ENCODE measurements at places on chromosomes 7 and 10.
A peak's percentile ranks its signal among the peaks of the same experiment; 100 is the strongest.

DNA sequence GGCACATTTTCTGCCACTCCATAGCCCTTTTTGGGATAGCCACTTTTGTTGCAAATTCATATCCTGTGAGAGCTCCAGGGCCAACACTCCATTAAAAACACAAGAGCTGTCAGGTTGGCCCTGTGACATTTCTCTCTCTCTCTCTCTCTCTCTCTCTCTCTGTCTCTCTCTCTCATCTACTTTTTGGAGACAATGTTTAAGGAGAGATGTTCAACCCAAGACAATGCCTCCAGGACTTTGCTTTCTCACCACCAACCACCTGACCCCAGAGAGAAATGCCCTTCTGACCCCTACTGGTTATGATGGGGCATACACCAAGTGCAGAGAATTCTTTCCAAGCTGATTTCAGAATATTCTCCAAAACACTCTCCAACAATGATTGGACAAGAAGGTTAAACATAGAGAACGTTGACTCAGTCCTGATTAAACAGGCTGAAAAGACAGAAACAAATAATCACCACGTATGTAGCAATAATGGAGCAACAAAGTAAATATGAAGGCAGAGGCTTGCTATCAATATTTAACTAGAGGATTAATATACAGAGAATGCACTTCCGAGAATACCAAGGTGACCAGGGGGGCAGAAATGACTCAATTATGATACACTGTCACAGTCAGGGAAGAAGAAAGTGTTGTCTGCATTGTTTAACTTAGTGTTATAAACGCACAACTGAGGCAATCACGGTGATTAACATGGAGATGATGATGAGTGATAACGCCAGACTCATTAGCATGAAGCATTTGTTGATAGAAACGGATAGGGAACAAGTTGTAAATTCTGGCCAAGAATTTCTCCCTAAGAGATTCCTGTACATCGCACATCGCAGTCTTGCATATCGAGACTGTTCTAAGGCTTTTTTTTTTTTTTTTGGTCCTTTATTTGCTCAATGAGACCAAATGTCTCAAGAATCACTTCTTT is 178.5 kb downstream of the NRP1 start:
- no peak for DNase-seq
- no peaks in the 10 kb centered on the region for H3K27me3 ChIP-seq
- H3K27ac ChIP-seq = no peak overlapping the region
- H3K4me3 ChIP-seq = no peak overlapping the region

- no peaks in the 10 kb centered on the region for H3K4me1 ChIP-seq
- H3K27ac ChIP-seq = no peak overlapping the region
- DNase-seq = no peak
- peaks cover 11% of the 10 kb centered on the region for H3K27me3 ChIP-seq
- no peaks in the 10 kb centered on the region for H3K36me3 ChIP-seq
Measured at GRCh38 chr7:102721-103120, 89.7 kb upstream of the FAM20C start.

GRCh38 chr10:103652599-103653281 is 159.2 kb downstream of the NEURL1 start:
- H3K27ac ChIP-seq = no peak overlapping the region
- DNase-seq = no peak
- no peaks in the 10 kb centered on the region for H3K27me3 ChIP-seq
- peaks cover 17% of the 10 kb centered on the region for H3K36me3 ChIP-seq
- peaks cover 11% of the 10 kb centered on the region for H3K4me1 ChIP-seq

GRCh38 chr7:23333671-23334246 is 34.6 kb downstream of the MALSU1 start:
- H3K27ac ChIP-seq = peak overlapping the region; percentile 77
- H3K27me3 ChIP-seq = no peaks in the 10 kb centered on the region
- peaks cover 39% of the 10 kb centered on the region for H3K4me1 ChIP-seq
- DNase-seq = no peak
- peaks cover 38% of the 10 kb centered on the region for H3K36me3 ChIP-seq

GRCh38 chr7:100398239-100398638 is 25.0 kb downstream of the PILRA start:
- no peaks in the 10 kb centered on the region for H3K36me3 ChIP-seq
- peaks cover 16% of the 10 kb centered on the region for H3K27me3 ChIP-seq
- peaks cover 2% of the 10 kb centered on the region for H3K4me1 ChIP-seq
- H3K4me3 ChIP-seq = no peak overlapping the region
- H3K27ac ChIP-seq = no peak overlapping the region

- DNase-seq = no peak
- H3K4me3 ChIP-seq = no peak overlapping the region
- no peak overlapping the region for H3K27ac ChIP-seq
- no peaks in the 10 kb centered on the region for H3K27me3 ChIP-seq
- no peaks in the 10 kb centered on the region for H3K4me1 ChIP-seq
Measured at GRCh38 chr10:95880704-95881103, 27.1 kb upstream of the CC2D2B start.

GRCh38 chr7:4700577-4701235 is 18.6 kb downstream of the FOXK1 start:
- no peaks in the 10 kb centered on the region for H3K36me3 ChIP-seq
- DNase-seq = no peak
- no peaks in the 10 kb centered on the region for H3K27me3 ChIP-seq
- H3K4me1 ChIP-seq = peaks cover 20% of the 10 kb centered on the region
- no peak overlapping the region for H3K4me3 ChIP-seq
- H3K27ac ChIP-seq = peak overlapping the region; percentile 45

- no peaks in the 10 kb centered on the region for H3K4me1 ChIP-seq
- no peak overlapping the region for H3K27ac ChIP-seq
- no peak overlapping the region for H3K4me3 ChIP-seq
Measured at GRCh38 chr10:71696628-71697326, 22.8 kb downstream of the C10orf105 start.

DNA sequence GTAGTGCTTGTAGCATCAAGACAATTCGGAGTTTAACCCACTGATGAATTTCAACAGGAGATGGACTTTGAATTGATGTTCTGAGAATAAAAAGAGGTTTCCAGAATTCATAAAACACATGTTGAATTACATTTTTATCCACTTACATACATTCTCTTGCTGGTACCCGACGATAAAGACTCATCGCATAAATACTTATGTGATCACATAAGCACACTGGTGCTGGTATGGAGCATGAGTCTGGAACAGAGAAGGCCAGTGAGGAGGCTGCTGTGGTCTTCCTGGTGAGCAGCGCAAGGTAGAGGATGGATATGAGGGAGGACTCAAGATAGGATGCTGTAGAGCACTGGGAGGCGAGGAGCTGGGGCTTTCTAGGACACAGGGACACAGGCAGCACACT is 109.0 kb downstream of the RNF216 start:
- H3K36me3 ChIP-seq = peaks cover 7% of the 10 kb centered on the region
- H3K4me3 ChIP-seq = no peak overlapping the region
- H3K4me1 ChIP-seq = peaks cover 4% of the 10 kb centered on the region
- H3K27ac ChIP-seq = peak overlapping the region; percentile 67

- no peak overlapping the region for H3K4me3 ChIP-seq
- H3K27ac ChIP-seq = no peak overlapping the region
- no peaks in the 10 kb centered on the region for H3K27me3 ChIP-seq
- no peaks in the 10 kb centered on the region for H3K4me1 ChIP-seq
Measured at GRCh38 chr7:153030976-153031375, 271.4 kb downstream of the ACTR3B start.

DNA sequence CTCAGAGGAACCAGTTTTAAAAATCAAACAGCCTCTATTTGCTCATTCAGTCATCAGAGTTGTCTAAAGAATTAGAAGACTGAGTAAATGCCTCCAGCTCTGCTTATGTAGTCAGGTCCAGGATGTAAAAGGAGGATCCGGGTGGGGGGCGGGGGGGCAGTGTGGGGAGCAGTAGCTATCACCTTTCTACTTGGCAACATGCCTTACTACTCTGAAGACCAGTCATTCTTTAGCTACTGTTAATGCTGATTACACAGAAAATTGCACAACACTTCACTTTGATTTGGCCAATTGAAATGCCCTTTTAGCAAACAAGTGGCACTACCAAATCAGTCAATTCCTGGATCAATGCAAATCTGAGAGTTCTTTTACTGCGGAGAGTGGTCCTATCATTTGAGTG is 164.2 kb downstream of the NXPH1 start:
- no peaks in the 10 kb centered on the region for H3K36me3 ChIP-seq
- H3K27ac ChIP-seq = no peak overlapping the region

Data from mesothelial cell of epicardium (in vitro differentiated cells).